GM12878 (cell line): ENCODE measurements at places on chromosomes 11 and 22. TPM values are rescaled to one million over a fixed set of nuclear protein-coding genes. Genes with fewer than 3 reads are reported as not detected.

The ELMOD1 gene
- total RNA-seq, result not detected in 2 replicates

The C22orf31 gene
- total RNA-seq, result not detected in 2 replicates

The TMEM191B gene
- 0.48 and 2.2 TPM in 2 replicates for total RNA-seq

The DRD4 gene
- total RNA-seq, result 0.24 TPM in 1 of 2 replicates, not detected in the other

The CBLIF gene
- total RNA-seq, result not detected in 2 replicates

The MMP12 gene
- total RNA-seq, result not detected in 2 replicates

The MYO7A gene
- total RNA-seq, result 0.21 and 0.24 TPM in 2 replicates

The FJX1 gene
- total RNA-seq, result 25.9 and 26.1 TPM in 2 replicates
